ENCODE measurements at places on chromosomes 6 and 20. TPM values are rescaled to one million over a fixed set of nuclear protein-coding genes. Genes with fewer than 3 reads are reported as not detected.

GRCh38 chr6:53962646-53963045 lies 148.6 kb upstream of the MLIP start:
- DNase-seq = no peak

DNA sequence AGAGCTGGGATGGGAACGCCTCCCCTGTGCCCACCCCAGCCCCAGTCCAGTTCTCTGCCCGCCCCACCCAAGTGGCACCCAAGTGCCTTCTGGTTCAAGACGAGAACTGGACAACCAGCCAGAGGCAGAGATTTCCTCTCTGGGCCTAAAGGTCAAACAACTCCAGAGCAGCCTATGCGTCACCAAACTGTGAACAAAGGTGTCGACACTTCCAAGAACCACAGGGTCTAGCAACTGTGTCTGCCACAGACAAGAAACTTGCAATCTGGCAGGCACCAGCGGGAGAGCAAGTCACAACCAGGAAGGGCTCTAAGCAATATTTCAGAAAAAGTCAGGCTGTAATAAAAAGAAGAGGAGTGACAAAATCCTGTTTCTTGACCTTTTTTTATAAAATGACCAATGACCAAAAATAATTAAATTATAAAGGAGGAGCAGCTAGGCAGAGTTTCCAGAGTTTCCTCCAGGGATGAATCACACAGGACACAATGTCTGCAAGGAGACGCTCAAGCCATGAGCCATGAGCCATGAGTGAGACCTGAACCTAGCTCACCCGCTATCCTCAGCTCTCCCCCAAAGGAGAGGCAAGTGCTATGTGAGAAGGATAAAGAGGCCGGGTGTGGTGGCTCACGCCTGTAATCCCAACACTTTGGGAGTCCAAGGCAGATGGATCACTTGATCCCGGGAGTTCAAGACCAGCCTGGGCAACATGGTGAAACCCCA lies 11.1 kb downstream of the EDEM2 start:
- DNase-seq = no peak

DNA sequence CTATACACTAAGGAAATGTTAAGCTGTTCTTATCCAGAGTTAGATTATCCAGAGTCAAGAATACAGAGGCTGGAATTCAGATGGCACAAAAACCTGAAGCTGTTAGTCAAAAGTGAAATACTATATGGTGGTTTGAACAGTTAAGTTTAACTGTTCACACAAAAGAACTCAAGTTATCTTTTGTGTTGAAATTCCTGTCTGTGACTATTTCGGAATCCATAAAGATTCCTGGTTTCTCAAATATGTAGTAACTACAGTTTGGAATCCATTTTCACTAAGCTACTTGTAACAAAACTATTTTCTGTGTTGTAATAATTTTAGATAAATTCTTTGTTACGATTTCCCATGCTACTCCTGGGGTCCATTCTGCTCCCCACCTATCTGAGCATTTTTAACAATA lies 24.5 kb downstream of the FIG4 start:
- DNase-seq = no peak

The MYBL2 gene
- polyA plus RNA-seq = 2.5 TPM

DNA sequence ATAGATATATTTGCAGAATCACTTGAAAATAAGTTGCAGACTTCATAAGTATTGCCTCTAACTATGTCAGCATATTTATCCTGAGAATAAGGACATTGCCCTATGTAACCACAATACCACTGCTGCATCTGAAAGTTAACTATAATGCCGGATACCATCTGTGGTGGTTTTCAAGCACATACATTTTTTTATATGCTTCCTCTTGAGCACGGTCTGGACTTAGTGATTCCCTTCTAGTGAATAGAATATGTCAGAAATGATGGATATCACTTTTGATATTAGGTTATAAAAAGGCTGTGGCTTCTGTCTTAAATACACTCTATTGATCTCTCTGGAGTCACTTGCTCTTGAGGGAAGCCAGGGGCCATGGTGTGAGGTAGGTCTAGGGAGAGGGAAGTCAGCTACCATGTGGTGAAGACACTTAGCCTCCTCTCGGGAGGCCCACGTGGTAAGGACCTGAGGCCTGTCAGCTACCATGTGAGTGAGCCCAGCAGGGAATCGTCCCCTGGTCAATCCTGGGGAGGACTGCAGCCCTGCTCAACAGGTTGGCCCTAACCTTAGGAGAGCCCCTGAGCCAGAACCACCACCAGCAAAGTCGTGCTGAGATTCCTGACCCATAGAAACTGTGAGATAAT lies 57.5 kb downstream of the CCDC170 start:
- no peak for DNase-seq

DNA sequence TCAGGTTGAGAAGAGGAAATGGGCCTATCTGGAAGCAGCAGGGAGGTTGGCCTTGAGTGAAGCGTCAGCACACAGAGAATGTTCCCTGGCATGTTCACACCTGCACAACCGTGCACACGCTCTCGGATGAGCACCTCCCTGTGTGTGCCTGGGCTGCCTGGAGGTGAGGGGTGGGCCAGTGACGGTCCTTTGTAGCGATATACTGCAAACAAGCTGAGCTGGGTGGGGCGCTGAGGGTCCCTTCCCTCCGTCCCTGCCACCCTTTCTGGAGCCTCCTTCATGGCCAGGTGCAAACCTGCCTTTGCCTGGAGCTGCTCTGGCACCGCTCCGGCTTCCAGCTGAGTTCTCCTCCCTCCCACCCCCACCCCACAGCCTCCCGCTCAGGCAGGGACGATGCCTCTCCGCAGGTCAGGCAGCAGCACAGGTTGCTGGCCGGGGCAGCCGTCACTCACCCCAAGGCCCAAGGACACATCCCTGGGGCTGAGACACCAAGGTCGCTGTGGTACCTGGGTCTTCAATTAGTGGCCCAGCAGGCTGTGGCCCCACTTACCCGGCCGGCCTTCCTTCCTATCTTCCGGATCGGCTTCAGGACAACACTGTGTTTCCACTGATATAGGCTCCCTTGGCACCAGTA lies 111.6 kb downstream of the ERMARD start:
- no peak for DNase-seq

DNA sequence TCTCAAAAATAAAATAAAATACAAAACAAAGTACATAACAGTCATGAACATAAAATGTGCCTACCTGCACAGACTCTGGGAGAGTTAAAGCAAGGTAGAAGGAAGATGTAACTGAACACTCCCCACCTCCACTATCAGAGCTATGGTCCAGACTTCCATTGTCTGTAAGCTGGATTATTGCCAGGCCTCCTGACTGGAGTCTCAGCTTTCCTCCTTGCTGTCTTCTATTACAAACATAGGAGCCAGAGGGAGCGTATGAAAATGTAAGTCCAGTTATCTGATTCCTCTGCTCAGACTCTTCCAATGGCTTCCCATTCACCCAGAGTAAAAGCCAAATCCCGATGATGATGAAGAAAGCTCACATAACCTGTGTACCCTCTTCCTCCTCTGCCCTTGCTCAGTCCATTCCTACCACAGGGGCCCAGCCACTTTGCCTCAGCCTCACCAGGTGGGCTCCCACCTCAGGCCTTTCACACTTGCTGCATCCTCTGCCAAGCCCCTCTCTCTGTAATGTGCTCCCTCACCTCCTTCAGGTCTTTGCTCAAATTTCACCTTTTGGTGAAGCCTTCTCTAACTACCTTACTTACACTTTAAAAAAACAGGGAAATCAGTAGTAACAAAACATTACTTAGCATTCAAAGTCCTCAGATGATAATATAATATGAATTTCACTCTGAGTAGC lies 194.1 kb downstream of the RIMS1 start:
- no peak for DNase-seq

DNA sequence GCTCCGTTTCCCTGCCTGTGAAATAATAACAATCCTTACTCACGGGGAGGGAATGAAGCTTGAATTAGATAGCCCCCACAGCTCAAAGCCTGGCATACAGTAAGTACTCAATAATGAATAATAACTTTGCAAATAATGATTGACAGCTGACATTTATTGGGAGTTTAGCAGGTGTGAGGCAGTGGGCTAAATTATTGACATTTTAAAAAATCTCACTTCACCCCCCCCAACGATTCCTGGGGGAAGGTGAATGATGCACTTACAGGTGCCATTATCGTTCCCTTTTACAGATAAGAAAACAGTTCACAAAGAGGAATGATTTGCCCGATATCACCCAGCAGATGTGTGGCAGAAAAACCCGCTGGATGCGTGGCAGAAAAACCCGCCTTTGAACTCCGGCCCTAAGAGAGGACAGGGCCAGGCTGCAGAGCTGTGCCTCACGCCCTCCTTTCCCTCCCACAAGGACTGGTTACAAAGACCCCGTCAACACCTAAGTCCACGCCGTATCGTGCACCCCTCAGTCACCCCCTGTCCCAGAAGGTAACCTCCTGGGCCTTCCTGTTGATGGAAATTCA lies 114.2 kb upstream of the PTPN1 start:
- DNase-seq = no peak

DNA sequence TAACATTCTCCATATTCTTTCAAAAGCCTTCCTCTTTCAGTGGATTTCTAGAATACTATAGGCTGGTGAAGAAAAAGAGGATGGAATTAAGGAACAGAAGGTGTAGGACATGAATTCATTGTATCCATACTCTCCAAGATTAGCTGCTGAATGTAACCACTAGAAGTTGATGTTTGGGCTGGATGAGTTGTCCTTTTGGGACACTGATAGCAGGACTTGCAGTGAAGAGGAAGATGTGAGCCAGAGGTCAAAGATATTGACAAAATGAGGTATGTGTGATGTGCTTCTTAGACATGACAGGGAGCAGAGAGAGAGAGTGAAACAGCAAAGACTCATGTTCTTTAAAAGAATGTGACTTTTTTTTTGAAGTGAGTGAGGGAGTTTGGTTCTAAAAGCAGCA lies 134.3 kb upstream of the MAN1A1 start:
- DNase-seq = no peak

The ZSCAN26 gene
- 21.1 TPM for polyA plus RNA-seq

- no peak for DNase-seq
Observed at GRCh38 chr20:32830437-32830836, 10.7 kb downstream of the MAPRE1 start.

The MOXD1 gene
- 1.9 TPM for polyA plus RNA-seq

GRCh38 chr6:43900916-43901732 lies 131.1 kb downstream of the VEGFA start:
- DNase-seq = no peak

GRCh38 chr20:23231561-23232218 lies 118.9 kb upstream of the NXT1 start:
- DNase-seq = no peak

GRCh38 chr6:143969077-143969476 lies 39.0 kb downstream of the PLAGL1 start:
- DNase-seq = no peak

The SALL4 gene
- polyA plus RNA-seq = 0.06 TPM

The ENPP3 gene
- 5.4 TPM for polyA plus RNA-seq

GRCh38 chr6:83862776-83863471 lies 3.4 kb downstream of the CYB5R4 start:
- DNase-seq = no peak

The CRISP3 gene
- polyA plus RNA-seq = 0.06 TPM

The WFDC12 gene
- 0.07 TPM for polyA plus RNA-seq

The LAMA2 gene
- 1.4 TPM for polyA plus RNA-seq

The PLCG1 gene
- 35.0 TPM for polyA plus RNA-seq

- no peak for DNase-seq
Observed at GRCh38 chr20:42565235-42565995, 624.3 kb downstream of the PTPRT start.

- DNase-seq = no peak
Observed at GRCh38 chr20:62339647-62340062, 27.5 kb downstream of the LAMA5 start.

DNA sequence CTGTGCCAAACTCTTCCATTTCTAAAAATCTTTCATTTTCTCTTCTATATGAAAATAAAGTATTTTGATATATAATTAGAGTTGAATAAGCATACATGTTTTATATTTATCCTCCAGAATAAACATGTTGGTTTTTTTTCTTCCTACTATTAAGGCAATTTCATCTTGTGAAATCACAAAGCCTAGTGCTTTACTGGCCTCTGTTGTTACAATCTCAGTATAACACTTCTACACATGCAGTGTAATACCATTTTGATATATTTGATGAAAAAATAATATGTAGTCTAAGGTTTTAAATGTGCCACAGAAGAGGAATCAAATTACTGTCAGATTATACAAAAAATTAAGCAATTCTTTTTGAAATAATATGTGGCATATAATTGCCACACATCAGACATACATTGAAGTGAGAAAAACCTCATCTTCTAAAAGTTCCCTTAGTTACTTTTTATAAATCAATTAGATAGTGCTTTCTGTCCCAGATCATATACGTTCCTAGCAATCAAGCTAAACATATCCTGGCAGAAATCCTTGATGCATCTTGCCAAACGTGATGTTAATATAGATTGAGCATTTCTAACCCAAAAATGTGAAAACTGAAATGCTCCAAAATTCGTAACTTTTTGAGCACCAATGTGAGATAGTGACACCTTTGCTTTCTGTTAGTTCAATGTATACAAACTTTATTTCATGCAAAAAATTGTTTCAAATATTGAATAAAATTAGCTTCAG lies 225.1 kb upstream of the MANEA start:
- no peak for DNase-seq

The EYS gene
- polyA plus RNA-seq = 0.78 TPM

The C20orf144 gene
- 0.07 TPM for polyA plus RNA-seq

GRCh38 chr6:117007659-117008058 lies 130.6 kb downstream of the RFX6 start:
- no peak for DNase-seq

DNA sequence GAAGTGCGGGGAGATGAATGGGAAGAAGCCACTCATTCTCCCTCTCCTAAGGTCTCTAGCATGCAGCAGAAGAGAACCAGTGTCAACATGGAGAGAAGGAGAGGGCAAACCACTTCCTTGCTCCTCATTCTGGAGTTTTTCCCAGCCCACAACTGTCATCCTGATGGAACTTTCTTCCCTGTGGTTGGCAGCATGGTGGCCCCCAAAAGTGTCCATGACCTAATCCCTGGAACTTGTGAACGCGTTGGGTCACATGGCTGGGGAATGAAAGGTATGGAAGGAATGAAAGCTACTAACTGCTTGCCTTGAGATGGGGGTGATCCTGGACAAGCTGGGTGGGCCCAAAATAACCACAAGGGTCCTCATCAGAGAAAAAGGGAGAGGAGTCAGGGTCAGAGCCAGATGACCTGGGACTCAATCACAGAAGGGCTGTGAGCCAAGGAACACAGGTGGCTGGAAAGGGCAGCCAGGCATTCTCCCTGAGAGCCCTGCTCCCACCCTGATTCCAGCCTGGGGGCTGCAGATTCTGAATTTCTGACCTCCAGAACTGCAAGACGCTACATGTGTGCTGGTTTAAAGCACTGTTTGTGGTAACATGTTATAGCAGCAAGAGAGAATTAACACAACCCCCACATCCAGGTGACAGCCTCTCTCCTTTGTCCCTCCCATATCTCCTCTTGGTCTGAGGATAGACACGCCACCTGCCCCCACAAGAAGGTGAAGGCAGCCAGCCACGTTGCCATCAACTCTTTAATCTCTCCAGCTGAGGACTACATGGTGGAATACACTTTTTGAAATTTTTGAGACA lies 63.2 kb downstream of the PYGB start:
- DNase-seq = no peak

DNA sequence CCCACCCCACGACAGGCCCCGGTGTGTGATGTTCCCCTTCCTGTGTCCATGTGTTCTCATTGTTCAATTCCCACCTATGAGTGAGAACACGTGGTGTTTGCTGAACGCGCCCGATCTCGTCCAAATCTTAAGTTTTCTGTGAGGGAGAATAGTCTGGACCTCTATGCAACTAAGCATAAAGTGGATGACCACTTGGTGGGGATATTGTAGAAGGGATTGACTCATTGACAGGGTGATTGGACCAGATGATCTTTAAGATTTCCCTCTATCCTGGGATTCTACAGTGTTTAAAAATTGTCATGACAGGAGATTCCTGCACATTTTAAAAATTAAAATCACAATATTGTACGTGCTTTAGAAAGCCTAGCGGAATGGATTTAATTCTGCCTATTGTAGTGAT lies 141.3 kb downstream of the TRMT11 start:
- no peak for DNase-seq
